ENCODE measurements at places on chromosomes 2 and 18.
A peak's percentile ranks its signal among the peaks of the same experiment; 100 is the strongest.

DNA sequence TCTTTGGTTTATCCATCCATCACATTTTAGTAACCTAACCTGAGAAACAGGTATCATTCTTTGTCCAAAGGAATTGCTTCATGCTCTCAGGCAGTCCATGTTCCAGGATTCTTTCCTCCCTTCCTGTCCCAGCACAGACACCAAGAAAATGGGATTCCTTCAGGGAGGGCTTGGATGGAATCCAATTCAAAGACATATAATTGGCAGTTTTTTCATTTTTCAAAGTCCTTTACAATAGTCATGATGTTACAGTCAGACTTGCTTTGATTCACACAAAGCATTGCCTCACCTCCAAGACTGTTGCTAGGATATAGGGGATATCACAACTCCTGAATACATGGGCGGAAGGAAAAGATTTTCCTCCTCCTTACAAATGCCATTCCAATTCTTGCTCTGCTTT, 241.4 kb upstream of the ACVR2A start:
- no peak for DNase-seq

DNA sequence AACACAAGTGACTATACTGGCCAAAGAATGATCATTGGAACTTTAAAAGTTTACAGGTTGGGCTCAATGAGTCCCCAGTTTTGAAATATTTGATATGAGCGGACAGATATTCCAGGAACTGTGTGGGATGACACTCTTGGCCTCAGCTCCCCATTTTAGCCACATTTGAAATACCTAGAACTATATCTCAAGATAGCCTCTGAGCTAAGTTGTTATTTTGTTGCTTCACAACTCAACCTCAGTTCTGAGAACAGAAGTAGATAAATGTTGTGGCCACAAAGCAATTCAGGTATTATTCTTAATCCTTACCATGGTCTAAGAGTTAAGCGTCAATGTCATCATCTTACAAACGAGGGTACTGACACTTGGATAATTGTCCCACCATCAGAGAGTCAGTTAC, 172.2 kb upstream of the SETBP1 start:
- no peak for DNase-seq

GRCh38 chr2:186883666-186884065, 34.7 kb upstream of the ZSWIM2 start:
- no peak for DNase-seq

- no peak for DNase-seq
Measured at GRCh38 chr18:9174302-9174701, 37.7 kb downstream of the ANKRD12 start.

- DNase-seq = no peak
Measured at GRCh38 chr18:48749768-48750167, 201.0 kb downstream of the SMAD7 start.

DNA sequence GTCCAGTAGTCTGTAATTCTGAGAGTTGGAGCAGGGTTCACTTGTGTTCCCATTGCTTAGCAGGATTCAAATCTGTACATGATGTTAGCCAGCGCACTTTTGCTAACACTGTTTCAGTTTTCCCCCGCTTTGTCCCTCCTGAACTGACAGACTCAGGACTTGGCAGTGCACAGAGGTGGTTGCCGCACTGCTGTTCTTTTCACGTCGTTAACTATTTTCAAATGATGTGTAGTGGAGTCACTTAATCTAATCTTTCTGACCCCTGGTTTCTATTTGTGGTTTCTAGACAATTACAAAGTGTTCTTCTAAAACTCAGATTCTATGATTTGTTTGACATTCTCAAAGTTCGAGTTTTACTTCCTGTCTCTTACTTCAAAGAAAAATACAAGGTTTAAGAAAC, 234.5 kb downstream of the RBM43 start:
- DNase-seq = no peak

- DNase-seq = no peak
Measured at GRCh38 chr2:148430101-148430500, 214.4 kb upstream of the EPC2 start.

- DNase-seq = no peak
Measured at GRCh38 chr2:213475433-213475832, 191.2 kb downstream of the SPAG16 start.

GRCh38 chr2:173770947-173771678, 194.1 kb downstream of the SP3 start:
- no peak for DNase-seq

- DNase-seq = no peak
Measured at GRCh38 chr18:58136879-58137278, 92.9 kb downstream of the NEDD4L start.

- DNase-seq = no peak
Measured at GRCh38 chr18:78192054-78192453, 787.6 kb upstream of the SALL3 start.

GRCh38 chr18:79504034-79504433, 108.3 kb downstream of the NFATC1 start:
- DNase-seq = no peak

DNA sequence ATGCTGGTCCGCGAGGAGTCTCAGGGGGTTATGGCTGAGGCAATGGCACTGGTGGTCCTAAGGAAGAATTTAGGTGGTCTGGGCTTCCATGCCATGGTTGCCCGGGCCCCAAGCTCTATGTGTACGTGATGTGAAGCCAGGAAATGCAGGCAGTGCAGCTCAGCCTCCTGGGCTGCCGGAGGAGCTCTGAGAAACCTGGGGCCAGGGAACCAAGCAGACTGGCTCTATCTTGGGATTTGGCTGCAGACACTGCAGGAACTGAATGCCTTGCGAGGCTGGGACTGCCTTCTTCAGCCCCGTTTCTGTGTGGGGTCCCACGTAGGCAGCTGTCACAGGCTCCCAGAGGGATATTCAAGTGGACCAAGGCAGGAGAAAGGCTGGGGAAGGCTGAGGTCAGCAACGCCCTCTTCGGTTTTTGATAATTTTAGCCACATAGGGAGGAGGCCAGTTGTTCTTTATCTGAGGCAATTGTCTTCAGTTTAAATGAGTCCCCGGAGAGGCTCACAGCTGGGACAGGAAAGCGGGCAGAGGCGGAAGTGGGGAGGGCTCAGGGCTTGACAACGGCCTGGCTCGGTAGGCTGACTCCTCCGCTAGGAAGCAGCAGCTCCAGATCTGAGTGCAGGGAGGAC, 77.7 kb downstream of the RHOB start:
- no peak for DNase-seq

DNA sequence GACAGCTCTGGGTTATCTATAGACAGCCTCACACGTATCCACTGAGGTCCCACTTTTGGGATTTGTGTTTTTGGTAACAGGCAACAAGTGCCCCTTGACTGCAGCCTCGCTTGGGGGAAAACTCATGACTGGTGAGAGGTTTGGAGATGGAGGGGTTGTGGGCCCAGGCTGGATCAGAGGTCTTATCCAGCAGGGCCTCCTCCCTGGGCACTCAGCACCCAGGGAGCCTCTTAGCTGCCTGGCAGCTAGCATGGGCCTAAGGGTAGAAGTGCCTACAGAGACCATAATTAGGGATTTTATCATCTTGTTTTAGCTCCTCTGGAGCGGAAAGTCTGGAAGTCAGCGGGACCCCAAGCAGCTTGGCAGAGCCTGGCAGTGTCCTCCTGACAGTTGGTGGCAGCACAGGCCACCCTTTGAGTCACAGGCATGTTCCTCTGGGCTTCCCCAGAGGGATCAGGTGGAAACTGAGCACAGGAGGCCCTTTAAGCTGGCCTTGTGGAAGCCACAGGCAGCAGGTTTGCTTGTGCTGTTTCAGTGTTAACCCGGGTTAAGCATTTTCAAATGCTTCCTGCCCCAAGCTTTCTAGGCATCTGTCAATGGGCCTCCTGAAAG, 143.1 kb downstream of the KCTD1 start:
- peak; percentile 62 for DNase-seq

DNA sequence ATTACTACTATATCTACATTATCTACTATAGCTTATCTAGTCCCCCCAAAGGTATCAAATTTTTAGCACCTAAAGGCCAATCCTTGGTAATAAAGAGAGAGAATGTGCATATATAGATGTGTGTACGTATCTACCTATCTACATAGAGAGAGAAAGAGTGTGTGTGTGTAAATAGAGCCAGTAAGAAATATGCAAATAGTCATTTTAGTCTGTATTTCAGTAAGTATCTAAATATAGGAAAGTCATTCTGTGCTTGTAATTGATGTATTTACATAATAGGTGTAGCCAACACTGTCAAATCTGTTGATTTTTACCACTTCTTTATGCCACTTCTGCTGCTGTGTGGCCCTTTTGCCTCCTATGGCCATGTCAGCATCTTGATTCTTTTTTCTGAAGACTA, 284.5 kb upstream of the TFPI start:
- DNase-seq = no peak

GRCh38 chr2:8431446-8432125, 250.3 kb upstream of the ID2 start:
- peak; percentile 30 for DNase-seq

DNA sequence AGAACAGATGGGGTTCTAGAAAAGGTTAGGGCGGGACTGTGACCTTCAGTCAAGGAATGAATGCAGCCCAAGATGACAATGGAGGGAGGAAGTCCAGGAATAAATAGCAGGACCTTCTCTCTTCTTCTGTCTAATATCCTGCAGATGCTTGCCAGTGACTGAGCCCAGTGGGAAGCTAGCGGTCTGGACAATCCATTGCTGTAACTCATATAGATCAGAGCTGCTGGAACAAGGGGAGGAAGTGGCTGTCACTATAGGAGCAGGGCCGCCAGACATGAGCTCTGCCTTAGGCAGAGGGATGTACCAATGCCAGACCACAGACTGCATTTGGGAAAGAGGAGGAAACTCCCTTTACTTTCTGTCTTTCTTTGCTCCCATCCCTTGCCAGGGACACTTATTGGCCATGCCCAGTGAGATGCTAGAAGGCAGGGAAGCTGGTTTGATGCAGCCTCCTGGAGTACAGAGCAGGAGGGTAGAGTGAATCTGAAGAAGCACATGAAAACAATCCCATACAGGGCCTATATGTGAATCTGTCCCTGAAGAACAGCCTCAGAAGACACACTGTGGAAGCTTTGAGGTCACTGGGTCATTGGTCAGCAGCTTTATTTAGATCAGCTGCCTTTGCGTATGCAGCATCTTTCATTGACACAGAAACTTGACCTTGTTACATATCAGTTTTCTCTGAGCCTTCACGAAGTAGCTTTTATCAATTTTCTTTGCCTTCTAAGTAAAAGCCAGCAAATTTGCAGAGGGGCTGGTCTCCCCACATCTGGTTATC, 65.4 kb downstream of the CCDC85A start:
- DNase-seq = no peak

DNA sequence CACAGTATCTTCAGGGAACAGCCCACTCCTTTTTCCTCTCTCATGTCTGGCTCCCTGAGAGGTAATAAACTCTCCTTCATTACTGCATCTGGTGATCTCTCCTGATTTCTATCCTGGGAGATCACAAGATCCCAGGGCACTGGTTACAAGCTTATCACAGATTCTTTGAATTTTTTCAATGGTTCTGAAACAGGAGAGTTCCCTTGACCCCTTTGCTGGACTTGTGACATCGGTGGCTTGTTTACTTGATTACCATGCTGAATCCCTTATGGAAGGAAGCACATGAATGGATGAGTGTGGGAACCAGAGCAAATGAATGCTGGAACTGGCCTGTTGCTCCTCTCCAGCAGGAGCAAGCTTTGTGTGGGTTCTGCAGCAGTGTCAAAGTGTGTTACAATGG, 67.2 kb upstream of the HNMT start:
- no peak for DNase-seq

DNA sequence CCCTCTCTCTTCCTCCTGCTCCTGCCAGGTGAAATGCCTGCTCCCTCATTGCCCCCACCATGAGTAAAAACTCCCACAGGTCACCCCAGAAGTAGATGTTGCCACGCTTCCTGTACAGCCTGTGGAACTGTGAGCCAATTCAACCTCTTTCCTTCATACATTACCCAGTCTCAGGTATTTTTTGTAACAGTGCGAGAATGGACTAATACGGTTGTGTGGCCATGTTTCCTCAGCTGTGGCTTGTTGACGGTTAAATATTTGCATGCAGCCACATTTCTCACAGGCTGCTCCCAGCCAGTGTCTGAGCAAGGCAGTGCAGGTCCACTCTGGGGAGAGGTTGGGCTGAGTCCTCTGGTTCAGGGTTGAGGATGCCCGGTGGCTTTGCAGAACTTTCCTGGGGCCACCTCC, 27.8 kb upstream of the COPS8 start:
- no peak for DNase-seq

DNA sequence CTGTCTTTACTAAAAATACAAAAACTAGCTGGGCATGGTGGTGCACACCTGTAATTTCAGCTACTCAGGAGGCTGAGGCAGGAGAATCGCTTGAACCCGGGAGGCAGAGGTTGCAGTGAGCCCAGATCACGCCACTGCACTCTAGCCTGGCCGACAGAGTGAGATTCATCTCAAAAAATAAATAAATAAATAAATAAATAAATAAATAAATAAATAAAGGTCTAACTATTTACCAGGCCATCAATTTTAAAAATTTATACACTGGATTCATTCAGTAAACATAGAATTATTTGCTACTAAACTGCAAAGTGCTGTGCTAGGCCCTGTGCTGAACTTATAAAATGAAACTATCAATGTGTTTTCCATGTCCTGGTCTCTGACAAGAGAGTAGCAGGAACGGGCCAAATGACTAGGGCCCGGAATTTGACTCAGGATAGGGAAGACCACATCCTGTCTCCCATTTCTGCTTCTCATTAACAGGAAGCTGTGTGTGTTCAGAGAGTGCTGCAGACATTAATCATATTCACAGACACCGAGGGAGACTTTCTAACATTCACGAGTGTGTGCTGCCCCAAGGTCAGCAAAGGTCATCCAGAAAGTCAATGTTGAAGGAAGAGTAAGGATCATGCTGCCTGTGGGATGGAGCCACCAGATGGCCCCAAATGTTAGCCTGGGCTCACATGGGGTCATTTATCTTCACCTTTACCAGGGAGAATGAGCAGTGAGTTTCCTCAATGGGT, 95.8 kb downstream of the SPP2 start:
- DNase-seq = peak; percentile 84

GRCh38 chr18:38751898-38752297, 1186.3 kb upstream of the CELF4 start:
- no peak for DNase-seq

- DNase-seq = no peak
Measured at GRCh38 chr2:194566907-194567660, 1089.9 kb upstream of the SLC39A10 start.

- no peak for DNase-seq
Measured at GRCh38 chr2:86541334-86541733, 21.9 kb downstream of the CHMP3 start.

DNA sequence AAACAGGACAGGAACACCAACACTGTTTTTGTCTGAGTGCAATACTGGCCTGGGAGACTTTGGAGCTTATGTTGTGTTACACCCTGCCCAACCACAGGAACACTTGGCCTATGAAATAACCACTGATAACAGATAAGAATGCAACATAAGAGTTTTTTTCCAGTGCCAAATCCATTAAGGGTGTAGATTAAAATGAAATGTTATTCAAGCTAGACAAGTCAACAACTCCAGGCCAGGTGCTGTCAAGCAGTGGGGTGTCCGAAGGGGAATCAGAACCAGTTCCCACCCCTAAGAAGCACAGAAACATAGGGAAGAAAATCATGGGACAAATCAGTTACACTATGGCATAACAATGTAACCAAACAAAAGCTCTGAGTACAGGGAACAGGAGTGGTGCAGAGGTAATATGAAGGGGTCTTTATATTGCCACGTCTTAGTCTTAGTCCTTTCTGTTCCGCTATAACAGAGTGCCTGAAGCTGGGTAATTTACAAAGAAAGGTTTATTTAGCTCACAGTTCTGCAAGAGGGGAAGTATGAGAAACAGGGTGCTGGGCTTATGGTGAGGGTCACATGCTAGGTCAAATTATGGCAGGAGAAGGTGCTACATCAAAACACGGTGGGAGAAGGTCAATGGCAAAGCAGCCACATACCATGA, 3.8 kb downstream of the AFG3L2 start:
- no peak for DNase-seq

GRCh38 chr2:30781961-30782533, 25.2 kb downstream of the CAPN13 start:
- no peak for DNase-seq

GRCh38 chr2:161976917-161977316, 97.1 kb downstream of the DPP4 start:
- no peak for DNase-seq
